Suppressor macrophage (primary cell): ENCODE measurements at places on chromosomes 4 and X.
A peak's percentile ranks its signal among the peaks of the same experiment; 100 is the strongest.

- no peak for DNase-seq
Observed at GRCh38 chr4:155948541-155948940, 5.1 kb downstream of the CTSO start.

- no peak for DNase-seq
Observed at GRCh38 chr4:30838331-30838730, 118.2 kb downstream of the PCDH7 start.

GRCh38 chr4:174564529-174564928, 42.2 kb upstream of the HPGD start:
- no peak for DNase-seq

GRCh38 chrX:106696502-106696901, 30.0 kb upstream of the RNF128 start:
- no peak for DNase-seq

GRCh38 chr4:145845118-145845517, 93.5 kb downstream of the ZNF827 start:
- DNase-seq, result no peak

GRCh38 chr4:53562409-53562808, 28.9 kb downstream of the LNX1 start:
- no peak for DNase-seq

- no peak for DNase-seq
Observed at GRCh38 chrX:1534301-1535168, 2.5 kb downstream of the P2RY8 start.

- DNase-seq, result peak; percentile 39
Observed at GRCh38 chr4:17468619-17469221, 43.2 kb downstream of the QDPR start.

- DNase-seq, result no peak
Observed at GRCh38 chr4:152278172-152278504, 257.8 kb downstream of the FBXW7 start.

- no peak for DNase-seq
Observed at GRCh38 chrX:29229802-29230201, 642.6 kb downstream of the IL1RAPL1 start.

DNA sequence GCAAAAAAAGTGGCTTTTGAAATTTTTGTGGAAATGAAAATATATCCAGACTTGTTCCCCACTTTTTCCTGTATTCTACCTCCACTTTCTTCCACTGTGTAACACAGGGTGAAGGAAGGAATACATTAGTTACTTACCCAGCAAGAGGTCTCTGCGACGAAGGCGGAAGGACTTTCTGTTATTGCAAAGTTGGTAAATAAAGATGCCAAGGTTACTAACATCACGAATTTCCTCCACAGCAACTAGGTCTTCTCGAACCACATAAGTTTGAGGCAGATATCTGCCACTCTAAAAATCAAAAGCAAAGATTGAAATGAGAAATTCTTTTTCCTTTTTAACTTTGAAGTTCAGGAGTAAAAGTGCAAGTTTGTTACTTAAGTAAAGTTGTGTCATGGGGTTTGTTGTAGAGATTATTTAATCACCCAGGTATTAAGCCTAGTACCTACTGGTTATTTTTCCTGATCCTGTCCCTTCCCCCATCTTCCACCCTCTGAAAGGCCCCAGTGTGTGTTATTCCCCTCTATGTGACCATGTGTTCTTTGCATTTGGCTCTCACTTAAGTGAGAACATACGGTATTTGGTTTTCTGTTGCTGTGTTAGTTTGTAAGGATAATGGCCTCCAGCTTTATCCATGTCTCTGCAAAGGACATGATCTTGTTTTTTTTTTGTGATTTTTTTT, 5.8 kb downstream of the ITM2A start:
- no peak for DNase-seq

DNA sequence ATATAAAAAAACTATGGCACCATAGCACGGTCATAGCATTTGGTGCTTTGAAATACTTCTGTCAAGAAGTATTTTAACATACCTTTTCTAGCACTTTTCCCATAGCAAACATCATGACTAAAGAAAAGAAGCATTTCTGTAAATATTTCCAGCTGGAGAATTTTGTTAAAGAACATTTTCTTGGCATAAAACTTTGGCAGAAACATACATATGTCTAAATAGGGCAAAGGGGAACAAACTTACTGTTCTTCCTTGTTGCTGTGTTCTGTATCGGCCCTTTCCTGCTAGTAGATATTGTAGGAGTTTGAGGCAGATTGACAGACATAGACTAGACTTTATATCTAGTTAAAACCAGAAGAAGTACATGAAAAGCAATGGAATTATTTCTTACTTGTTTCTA, 2368.5 kb downstream of the PCDH7 start:
- DNase-seq, result no peak

DNA sequence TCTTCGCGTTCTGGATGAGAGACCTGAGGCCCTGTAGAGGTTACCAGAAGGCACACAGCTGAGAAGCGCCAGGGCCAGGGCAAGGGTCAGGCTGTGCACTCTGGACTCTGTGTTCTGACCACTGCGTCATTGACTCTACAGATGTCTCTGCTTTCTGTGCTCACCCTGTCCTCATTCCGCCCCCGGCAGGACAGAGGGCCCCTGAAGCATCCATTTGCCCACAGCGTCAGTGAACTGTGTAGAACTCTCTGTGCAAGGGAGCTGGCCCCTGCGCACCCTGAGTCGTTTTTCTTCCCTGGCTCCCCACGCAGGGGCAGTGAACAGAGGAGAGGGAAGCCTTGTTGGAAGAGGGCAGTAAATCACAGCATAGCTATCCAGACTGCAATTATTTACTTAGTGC, 6.1 kb upstream of the WAS start:
- no peak for DNase-seq

DNA sequence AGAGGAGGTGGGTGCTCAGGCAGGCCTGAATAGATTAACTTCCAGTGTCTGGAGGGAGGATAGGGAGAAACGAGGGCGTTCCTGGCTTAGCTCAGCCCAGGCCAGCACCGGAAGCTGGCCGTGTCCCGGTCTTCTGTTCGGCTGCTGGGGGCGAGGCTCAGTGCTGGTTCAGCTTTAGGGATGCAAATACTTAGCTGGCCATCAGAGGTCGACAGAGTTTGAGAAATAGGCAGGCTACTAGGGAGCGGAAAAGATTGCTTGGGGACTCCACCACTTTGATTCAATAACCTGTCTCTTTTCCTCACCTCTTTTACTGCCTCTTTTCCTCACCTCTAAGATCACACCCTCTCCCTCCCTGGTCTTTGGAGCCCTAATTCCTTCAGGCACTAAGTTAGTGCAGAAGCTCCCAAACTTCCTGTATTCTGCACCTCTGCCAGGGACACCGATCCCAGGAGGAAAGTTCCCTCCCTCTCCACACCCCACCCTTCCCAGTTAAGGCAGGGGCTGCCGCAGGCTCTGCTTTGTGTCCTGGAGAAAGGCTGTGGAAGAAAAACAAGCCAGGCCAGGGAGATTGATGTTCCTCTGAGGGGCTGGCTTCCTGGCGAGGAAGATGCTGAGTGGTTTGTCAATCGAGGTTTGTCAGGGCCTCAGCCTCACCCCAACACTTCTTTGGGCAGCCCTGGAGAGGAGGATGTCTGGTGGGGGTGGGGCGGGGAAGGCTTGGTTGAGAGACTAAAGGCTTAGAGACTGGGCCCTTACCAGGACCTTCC, 6.0 kb upstream of the EFNB1 start:
- DNase-seq, result peak; percentile 37

- no peak for DNase-seq
Observed at GRCh38 chr4:135670548-135670947, 1469.0 kb upstream of the PABPC4L start.
